ENCODE measurements at places on chromosomes 6 and 20.

DNA sequence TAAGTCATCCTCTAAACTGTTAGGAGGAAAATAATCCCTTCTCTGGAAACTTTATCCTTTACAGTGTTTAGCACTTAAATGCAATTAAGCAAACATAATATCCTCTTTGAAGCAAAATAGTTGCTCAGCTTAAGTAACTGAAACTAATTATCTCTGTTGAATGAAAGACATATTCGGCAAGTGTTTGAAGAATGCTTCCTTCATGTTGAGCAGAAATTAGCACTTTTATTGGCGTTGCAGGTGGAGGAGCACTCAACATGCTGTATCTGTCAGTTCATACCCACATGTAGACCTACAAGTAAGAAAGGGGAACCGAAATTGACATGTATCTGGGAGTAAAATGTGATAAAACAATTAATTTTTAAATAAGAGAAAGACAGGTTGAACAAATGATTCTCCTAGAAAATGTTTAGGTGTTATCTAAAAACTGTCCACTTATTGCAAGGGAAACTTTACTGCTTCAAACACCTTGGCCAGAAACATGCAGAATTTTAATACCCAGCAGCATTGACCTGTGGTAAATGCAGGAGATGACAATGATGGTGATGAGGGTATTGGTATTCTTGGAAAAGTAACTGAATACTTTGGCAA, 987.0 kb upstream of the MAP3K7 start:
- no peak for DNase-seq

DNA sequence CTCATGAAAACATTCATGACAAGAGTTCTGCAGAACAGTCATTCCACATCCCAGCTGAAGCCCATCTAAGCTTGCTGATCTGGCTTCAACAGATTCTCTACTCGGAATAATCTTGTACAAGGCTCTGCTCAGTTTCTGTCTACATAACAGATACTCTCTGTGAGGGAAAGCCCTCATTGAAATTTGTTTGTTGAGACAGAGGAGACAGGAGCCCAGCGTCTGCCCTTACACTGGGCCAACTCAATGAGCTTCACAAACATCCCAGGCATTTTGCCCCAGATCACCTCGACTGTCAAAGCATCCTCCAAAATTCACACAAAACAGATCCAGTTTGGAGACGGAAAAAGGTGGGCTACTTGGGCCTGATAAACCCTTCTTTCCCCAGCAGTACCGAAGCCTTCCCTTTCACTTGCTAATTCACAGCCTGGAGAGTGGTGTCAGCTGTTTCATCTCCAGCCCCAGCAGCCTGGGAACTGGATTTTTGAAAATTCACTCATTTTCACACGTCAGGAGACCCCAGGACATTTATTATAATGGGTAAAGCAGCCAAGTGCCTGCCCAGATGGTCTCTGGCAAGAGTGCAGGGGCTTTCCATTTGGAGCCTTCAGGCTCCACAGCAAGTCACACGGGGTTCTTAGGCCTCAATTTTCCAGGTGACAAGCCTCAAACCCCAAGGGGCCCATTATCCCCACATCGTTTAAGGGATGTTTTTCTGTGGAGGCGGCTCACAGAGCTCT, 7.3 kb downstream of the CCDC167 start:
- no peak for DNase-seq

DNA sequence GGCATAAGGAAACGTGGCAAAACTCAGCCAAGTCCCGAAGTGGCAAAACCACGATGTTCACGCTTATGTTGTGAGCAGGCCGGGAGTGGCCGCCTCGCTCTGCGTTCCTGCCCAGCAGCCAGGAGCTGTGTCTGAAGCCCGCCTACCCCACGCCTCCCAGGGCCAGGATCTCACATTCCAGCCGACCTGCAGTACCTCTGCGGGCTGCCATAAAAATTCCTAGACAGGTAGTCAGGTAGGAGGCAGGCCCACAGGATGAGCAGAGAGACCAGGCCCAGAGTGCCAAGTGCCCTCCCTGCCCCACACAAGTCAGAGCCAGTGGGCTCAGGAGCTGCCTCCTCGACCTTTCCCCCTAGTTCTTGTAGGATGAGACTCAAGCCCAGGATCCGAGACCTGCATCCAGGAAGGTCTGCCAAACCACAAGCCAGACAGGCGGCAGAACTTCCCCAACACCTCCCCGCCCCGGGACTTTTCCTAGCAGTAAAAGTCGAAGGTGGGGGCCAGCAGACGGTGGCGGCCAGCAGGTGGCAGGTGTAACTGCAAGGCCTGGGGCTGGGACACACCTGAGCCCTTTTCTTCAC, 16.7 kb downstream of the PMEPA1 start:
- no peak for DNase-seq

- no peak for DNase-seq
These were observed 167.3 kb downstream of the KCNQ5 start for GRCh38 chr6:72789145-72789544.

DNA sequence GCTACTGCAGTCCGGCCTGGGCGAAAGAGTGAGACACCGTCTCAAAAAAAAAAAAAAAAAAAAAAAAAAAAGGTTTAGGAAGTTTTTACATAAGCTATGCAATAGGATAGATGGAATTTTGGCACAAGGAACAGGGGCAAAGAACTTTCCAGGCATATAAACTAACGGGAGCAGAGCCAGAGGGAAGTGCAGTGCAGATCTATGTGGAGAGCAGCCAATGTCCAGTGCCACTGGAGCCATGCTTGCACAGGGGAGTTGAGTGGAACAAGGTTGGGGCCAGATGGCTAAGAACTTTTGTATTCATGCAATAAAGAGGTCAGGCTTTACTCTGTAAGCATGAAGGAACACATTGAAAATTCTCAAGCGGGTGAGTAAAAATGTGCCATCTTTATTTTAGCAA, 10.8 kb downstream of the SLC17A2 start:
- no peak for DNase-seq

- DNase-seq, result no peak
These were observed 1.1 kb downstream of the SPAG4 start for GRCh38 chr20:35616465-35617396.

- DNase-seq, result no peak
These were observed 272.4 kb downstream of the GMDS start for GRCh38 chr6:1972962-1973361.

- DNase-seq, result no peak
These were observed 658 bp downstream of the HTR1B start for GRCh38 chr6:77462359-77463307.

DNA sequence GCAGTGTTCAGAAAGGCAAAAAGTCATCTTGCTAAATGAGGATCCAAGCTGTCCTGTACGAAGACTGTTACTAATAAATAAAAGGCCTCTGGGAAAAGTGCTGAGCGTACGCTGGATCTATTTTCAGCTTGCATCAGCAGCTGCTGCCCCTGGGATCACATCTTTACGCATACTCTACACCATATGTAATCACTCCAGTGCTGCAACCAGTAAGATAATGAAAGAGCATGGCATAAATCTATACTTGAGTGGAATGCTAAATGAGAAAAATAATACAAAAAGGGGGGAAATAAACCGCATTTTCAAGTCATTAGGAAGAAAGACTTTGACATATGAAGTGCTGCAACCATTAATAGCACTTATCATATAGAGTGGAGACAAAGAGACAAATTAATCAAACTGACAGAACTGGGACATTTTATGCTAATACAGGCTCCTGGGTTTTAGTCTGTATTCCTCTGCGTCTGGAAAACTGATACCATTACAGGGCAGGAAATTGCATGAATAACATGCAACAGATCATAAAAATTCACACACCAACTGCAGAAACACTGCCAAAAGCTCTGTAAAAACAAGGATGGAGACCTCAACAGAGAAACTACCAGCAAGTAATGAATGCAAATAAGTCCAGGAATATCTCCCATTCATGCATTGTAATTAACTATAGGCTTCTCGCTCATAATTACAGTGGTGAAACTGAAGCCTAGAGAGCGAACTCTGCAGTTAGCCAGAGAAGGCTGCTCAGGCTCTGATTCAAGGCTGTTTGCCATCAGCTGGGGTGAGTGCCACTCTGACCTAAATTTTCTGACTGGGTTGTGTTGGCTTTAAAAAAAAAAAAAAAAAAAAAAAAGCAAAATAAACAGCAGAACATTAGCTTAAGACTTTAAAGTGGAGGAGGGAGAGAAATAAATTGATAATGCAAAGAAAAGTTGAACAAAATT, 83.8 kb downstream of the GJA10 start:
- DNase-seq, result no peak

- no peak for DNase-seq
These were observed 528.7 kb upstream of the SOX4 start for GRCh38 chr6:21064756-21065340.

DNA sequence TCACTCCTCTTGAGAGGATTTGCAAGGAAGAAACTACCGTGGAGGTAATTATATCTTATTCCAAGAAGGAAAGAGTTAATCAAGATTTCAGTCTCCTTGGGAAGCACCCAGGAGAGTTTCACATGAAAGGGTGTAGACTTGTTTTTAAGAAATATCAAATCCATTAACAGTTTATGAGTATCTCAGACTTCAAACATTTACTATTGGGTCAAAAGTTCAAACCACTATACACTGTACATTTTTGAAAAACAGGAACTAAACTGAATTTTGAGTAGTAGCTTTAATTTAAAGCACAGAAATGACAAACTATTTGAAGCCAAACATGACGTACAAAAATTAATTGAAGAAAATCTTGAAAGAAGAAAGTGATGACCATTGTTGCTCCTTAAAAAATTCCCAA, 164.0 kb downstream of the FOXC1 start:
- no peak for DNase-seq

- no peak for DNase-seq
These were observed 30.7 kb downstream of the MGME1 start for GRCh38 chr20:17999566-17999965.

GRCh38 chr6:19994909-19995308, 157.7 kb downstream of the ID4 start:
- DNase-seq, result no peak

GRCh38 chr6:149900620-149901443, 2.9 kb upstream of the RAET1E start:
- DNase-seq, result no peak

GRCh38 chr6:100163035-100163434, 169.0 kb upstream of the MCHR2 start:
- no peak for DNase-seq

Measured in SIG-M5 (cell line).